ENCODE measurements at places on chromosomes 16 and 17.

GRCh38 chr17:81867991-81868673 lies 3.0 kb downstream of the ARHGDIA start:
- DNase-seq: no peak

DNA sequence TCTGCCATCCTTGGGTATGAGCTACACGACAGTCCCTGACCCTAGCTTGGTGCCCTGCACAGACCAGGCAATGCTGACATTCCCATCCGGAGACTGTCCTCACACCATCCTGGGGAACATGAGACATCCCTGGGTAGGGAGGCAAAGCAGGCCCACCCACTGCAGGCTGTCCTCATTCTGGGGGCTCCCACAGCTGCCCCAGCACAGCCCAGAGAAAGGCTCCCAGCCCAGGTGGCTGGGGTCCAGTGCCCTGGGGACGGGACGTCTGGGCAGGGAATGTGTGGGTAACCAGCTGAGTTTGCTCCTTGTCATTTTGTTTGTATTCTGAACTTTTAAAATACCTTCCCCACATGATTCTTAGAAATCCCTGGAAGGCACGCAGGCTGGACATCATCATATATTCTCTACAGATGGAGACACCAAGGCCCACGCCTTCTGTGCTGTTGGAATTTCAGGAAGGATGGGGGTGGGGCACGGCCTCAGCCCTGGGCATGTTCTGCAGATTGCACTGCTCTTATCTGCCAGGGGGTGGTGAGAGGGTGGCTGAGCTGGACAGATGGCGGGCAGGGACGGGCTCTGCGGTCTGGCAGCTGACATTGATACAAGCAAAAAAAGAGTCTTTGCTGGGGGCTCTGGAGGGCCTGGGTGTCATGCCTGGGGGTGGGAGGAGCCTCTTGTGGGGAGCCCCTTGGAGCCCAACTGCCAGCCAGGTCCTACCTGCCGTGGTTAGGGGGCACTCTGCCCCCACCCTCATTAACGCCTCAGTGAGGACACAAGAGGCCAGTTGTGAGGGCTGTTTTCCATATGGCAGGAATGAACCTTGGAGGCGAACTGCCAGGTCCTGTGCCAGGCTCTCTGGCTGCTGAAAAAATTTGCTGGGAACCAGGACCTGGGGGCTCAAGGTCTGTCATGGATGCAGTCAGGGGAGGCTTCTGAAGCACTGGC lies 28.4 kb downstream of the LRRC75A start:
- DNase-seq: no peak

DNA sequence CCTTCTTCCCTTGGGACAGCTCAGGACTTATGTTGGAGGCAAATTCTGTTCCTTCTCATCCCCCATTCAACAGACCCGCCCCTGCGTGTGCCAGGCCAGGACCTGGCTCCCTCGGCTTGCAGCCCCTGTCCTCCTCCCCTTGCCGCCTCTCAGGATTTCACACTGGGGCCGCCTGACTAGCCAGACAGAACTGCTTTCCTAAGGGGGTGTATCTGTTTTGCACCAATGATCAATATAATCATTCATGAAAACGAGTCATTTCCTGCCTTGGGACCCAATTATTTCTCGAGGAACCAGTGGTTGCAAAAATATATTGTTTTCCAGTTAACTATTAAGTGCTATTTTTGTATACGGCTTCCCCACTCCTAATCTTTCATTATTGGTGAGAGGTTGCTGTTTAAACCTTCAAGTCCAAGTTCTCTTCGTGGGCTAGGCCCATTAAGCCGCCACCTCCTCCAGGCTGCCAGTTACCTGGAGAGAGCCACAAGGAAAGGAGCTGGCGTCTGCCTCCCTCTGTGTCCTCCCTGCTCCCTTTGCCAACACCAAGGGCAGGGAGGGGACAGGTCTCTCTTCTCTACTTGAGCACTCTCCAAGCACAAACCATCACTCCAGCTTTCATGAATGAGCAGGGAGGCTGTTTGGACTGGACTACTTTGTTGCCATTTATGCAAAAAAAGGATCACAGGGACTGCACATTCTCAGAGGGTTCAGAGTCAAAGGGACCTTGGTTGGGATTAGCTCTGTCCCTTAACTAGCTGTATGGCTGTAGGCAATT lies 8.9 kb downstream of the DCAKD start:
- no peak for DNase-seq

GRCh38 chr16:11737713-11738112 lies 4.9 kb downstream of the TXNDC11 start:
- DNase-seq: no peak

GRCh38 chr16:71413341-71413740 lies 28.5 kb downstream of the TLE7 start:
- no peak for DNase-seq

GRCh38 chr17:67525239-67526135 lies 148.4 kb downstream of the PITPNC1 start:
- no peak for DNase-seq
